ENCODE measurements at places on chromosomes 16 and 17.

GRCh38 chr16:81646561-81646960 is 132.5 kb upstream of the PLCG2 start:
- no peak for DNase-seq

- no peak for DNase-seq
Measured at GRCh38 chr16:55653106-55653505, 2.7 kb upstream of the SLC6A2 start.

DNA sequence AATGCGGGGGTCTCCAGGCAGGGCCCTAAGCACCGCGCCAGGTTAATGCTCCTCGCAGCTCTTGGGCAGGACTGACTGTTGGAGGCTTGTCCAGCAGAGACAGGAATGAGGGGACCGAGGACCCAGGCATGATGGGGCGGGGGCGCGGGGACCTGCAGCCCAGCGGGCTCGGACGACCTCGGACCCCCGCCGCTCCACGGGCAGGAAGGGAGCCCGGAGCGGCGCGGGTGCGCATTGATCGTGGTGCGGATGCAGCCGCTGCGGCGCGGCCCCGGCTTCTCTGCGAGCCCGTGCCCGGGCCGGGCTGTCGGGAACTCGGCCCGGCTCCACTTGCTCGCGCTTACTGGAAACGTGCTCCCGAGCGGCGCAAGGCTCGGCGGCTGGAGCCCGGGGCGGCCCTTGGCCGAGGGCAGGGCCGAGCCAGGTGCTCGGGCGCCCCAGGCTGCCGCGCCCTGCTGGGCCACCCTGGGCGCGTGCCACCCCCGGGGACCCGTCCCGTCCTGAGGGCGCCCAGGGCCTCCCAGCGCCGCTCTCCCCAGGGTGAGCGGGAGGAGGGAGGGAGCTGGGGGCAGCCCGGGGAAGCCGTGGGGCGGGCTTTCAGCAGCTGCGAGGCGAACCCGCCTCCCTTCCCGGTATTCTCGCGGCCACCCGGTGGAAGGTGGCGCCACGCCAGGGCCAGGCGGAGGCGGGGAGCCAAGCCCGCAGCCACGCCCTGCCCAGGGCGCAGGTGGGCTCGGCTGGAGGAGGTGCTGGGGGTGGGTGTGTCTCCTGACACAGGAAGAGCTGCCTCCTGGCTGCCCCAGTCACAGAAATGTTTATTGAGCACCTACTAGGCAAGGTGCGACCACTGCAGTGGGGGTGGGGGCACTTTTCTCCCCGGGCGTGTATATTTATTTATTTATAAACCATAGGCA is 45.9 kb downstream of the SOCS3 start:
- peak; percentile 32 for DNase-seq

- DNase-seq: no peak
Measured at GRCh38 chr17:29031488-29031887, 11.5 kb upstream of the PIPOX start.

- no peak for DNase-seq
Measured at GRCh38 chr16:81836279-81837054, 57.4 kb downstream of the PLCG2 start.

DNA sequence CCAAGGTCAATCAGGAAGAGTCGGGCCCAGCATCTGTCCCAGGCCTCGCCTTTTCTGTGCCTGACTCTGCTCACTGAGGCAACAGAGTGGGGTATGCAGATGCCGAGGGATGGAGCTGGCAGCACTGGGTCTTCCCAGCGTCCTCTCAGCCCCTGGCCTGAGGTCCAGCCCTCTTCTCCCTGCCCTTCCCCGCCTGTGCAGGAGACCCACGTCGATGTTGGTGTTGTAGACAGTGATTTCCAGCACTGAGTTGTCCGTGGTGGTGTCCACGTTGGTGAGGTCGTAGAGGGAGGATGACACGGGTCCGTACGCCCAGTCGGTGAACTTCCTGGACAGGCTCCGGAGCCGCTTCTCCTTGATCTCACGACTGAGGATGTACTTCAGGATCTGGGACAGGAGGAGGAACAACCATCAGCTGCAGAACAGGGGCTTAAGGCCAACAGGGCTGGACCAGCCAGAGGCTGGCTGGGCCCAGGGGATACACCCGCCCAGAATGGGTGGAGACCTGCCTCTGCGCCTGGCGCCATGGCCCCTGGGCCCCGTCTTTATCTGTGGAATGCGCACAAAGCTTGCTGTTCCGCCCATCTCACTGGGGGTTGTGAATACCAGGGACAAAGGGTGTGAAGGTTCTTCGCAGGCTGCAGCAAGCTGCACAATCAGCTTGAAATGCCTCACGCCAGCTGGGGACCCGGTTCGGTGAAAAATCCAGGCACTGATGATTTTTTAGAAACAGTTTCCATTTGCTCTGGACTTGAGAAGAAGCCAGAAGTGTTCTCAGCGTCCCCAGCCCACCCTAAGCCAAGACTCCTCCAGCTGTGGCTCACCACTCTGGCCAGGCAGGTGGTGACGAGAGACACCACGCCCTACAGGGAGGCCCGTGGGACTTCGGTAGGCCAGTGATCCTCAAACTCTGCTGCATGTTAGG is 27.5 kb downstream of the TRPV3 start:
- DNase-seq: no peak

GRCh38 chr16:27767081-27767480 is 217.1 kb downstream of the KATNIP start:
- no peak for DNase-seq

GRCh38 chr17:40577611-40578065 is 12.4 kb upstream of the CCR7 start:
- no peak for DNase-seq

DNA sequence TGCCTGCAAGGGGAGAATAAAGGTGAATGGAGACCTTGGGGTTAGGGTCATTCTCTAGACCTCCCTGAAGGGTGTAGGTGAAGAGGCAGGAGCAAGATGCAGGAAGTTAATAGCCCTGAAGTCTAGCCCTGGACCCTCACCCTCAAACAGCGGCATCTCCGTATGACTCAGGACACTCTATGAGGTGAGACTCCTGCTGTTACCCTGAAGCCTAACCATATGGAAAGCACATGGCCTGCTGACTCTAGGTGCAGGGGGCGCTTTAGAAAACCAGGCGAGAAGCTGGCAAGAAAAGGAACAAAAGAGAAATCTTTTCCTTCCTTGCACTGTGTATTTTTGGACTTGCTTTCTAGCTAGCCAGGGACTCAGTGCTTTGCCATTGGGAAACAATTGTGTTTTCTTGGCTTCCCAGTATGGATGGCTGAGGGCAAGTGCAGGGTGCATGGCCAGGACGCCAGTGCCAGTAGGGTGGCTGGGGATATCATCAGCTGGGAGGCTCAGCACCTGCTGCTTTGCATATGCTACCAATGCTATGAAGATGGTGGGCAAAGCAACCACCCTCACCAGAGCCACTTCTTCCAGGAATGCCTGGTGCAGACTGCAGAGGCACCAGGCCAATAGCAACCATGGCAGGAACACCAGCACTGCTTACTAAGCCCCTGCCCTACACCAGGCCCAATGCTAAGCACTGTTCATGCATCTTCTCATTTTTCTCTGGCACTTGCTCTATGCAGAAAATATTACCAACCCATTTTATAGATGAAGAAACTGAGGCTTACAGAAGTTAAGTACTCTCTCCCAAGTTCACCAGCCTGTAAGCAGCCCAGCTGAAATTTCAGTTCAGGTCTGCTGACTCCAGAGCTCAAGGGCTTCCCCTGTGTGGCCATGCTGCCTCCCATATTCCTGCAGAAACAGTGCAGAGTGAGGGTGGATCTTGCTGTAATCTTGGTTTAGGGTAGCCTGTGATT is 425.1 kb downstream of the SLC39A11 start:
- no peak for DNase-seq

- no peak for DNase-seq
Measured at GRCh38 chr16:9135797-9136196, 44.4 kb downstream of the HAPSTR1 start.

- no peak for DNase-seq
Measured at GRCh38 chr17:74442670-74443515, 11.0 kb downstream of the GPRC5C start.

DNA sequence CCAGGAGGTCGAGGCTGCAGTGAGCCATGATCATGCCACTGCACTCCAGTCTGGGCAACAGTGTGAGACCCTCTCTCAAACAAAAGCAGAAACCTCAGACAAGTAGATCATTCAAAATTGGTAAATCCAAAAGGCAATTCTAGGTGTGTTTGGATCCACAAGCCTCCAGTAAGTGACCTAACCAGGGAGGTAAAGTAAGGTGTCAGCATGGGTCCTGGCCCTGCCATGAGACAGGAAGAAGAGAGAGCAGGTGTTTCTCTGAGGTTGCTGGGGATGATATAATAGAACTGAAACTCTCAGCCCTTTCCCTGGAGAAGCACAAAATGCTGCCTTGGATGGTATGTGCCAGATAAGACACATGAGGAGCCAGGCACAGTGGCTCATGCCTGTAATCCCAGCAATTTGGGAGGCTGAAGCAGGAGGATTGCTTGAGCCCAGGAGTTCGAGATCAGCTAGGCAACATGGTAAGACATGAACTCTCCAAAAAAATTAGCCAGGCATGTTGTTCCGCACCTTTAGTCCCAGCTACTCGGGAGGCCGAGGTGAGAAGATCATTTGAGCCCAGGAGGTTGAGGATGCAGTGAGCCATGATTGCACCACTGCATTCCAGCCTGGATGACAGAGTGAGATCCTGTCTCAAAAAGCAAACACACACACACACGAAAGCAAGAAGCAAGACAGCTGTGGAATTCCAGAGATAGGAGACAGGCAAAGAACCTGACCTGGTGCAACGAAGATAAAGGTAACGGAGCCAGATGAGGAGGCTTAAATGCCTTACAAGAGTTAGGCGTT is 6.5 kb downstream of the TM4SF5 start:
- DNase-seq: no peak

GRCh38 chr17:65656390-65657250 is 95.2 kb upstream of the AXIN2 start:
- DNase-seq: no peak

- no peak for DNase-seq
Measured at GRCh38 chr16:85418978-85419491, 194.1 kb upstream of the GSE1 start.

GRCh38 chr16:1054660-1055556 is 17.6 kb upstream of the SSTR5 start:
- no peak for DNase-seq

- no peak for DNase-seq
Measured at GRCh38 chr17:66620528-66620927, 214.4 kb upstream of the CACNG5 start.

DNA sequence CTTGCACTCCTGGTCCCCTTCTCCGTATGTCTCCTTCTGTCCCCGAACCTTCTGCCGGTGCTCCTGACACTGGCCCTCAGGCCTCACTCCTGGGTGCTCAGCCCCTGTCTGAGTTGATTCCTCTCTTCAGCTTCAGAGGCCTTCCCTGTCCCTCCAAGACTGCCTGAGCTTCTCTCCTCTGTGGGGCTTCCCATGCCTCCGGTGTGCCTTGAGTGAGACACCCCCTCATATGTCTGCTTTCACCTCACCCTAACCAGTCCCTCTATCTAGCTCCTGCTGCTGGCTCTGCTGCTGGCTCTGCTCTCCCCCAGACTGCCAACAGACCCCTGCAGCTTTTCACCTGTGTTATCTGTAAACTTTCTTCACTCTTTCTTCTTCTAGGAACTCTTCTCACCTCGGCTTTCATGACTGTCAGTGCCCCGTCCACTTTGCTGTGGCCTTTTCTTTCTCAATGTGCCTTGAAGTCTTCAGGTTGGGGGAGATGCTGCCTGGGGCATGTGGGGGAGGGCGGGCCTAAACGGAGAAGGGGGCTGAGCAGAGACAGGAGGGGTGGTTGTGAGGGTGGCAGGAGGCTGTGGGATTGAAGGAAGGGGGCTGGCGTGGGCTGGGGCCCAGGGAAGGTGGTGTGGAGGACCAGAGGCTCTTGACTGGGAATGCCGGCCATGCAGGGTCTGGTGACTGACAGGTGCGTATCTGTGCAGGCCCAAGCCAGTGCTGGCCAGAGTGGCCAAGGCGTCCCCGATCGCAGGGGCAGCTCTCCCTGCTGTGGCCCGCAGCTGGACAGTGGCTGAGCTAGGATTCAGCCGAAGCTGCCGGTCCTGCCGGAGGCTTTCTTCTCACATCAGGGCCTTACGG is 81.3 kb downstream of the METRNL start:
- no peak for DNase-seq

DNA sequence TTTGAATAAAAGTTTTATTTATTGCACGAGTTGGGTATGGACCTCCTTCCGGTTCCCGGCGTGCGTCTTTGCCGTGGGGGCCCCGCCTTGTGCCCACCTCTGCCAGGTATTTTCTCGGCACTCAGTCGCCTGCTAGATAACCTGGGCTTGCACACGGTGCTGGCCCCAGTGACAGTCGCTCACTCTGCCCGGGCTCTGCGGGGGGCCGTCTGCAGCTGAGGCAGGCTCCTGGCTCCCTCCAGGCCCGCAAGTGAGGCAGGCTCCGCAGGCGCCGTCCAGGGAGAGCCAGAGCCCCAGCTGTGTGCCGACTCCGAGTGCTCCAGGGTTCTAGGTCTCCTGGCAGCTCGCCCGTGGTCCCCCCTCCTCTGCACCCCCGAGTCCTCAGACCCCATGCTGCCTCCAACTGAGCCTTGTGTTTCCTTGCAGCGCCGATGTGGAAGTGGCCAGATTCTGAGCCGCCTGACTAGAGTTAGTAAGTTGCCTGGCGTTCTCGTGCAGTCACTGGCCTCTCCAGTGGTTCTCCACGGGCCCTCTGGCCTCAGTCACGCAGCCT is 54.7 kb upstream of the PVALEF start:
- DNase-seq: no peak

DNA sequence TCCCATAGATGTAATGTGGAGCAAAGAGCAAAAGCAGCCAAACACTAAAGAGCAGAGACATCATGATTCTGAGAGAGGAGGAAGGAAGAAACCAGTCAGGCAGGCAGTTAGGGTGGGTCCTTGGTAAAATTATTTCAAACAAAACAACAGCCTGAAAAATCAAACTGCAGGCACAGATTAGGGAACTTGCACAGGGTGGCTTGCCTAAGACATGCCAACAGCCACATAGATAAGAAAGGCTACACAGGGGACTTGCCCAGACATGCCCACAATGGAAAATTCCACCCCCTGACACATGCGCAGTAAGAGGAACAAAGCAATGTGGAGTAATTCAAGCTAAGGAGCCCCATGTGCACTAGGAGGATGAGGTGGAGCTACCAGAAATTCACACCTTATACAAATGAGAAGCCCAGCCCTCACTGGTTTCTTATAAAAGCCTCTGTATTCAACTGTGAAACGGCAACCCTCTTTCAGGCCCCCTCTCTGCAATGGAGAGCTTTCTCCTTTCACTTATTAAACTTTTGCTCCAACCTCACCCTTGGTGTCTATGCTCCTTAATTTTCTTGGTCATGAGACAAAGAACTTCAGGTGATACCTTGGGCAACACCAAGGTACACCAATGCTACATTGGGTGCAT is 7.3 kb upstream of the GAS7 start:
- no peak for DNase-seq
